ENCODE measurements at places on chromosomes 6 and 20.

- DNase-seq = no peak
Observed at GRCh38 chr20:35134880-35135279, 12.3 kb downstream of the EDEM2 start.

DNA sequence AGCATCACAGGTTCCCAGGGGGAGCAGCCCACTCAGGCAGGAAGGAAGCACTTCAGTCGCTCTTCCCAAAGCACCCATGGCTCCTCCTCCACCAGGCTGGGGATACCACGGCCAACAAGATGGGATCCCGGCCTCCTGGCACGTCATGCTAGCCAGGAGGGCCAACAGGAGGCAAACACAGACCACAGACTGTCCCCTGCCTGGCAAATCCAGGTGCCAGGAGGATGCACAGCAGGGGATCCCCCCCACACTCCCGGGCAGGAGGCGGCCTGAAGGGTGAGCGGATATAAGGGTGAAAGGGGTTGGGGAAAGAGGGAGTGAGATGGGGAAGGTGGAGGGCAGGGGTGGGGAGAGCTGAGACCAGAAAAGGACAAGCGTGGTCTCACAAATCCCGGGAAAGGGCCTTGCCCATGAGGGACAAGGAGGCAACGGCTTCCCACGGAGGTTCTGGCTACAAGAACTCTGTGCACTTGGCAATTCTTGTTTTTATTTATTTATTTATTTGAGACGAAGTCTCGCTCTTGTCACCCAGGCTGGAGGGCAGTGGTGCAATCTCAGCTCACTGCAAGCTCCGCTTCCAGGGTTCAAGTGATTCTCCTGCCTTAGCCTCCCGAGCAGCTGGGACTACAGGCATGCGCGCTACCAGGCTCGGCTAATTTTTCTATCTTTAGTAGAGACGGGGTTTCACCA lies 7.2 kb downstream of the PXDC1 start:
- DNase-seq = peak; percentile 51

- DNase-seq = peak; percentile 7
Observed at GRCh38 chr6:151807513-151808370, at the start of gene ESR1. Gene ESR1 (plus strand): TSS chr6:151807682. CDS start chr6:151807913, 231 bp downstream.

GRCh38 chr20:45039475-45039820 lies 61.5 kb downstream of the KCNS1 start:
- DNase-seq = no peak

GRCh38 chr6:88749849-88750248 lies 213.6 kb downstream of the RNGTT start:
- DNase-seq = peak; percentile 9

- DNase-seq = no peak
Observed at GRCh38 chr6:11232770-11233626, 530 bp upstream of the NEDD9 start.

DNA sequence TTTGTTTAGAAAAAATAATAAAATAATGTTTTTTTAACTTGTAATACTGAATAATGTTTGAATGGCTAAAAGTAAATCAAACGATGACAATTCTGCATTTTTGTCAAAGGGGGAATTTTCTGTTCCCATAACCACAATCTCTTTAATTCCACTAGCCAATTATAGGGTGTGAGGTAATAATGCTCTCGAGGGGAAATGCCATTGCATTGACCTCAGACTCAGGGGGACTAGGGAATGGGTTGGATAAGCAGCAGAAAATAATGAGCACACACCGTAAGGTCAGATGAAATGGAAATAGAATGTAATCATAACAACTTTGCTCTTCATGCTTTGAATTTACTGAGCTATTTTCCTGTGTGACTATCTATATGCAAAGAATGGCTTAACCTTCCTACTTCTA lies 584.7 kb downstream of the RFPL4B start:
- DNase-seq = peak; percentile 71

DNA sequence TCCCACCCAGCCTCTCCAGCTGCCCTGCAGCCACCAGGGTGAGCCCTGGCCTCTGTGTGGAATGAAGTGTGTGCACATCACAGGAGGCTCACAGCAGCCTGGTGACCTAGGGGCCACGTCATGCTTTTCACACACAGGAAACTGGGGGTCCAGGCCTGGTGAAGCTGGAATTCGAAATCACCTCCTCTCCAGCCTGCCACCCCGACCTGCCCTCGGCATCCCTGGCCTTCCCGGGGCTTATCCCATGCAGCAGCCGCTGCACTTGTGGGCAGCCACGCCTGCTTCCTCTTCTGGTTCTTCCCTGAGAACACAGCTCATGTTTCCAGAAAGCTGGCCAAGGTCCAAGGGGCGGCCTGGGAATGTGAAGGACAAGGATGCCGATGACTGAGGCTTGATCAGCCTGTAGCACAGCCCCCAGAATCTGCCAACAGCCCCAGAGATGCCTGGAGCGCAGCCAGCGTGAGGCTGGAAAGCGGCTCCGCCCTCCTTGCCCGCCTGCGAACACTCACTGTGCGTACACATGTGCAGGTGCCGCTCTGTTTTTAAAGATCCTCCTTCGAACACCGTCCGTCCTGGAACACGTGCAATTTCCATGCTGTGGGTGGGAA lies 4.2 kb upstream of the NTSR1 start:
- peak; percentile 82 for DNase-seq

DNA sequence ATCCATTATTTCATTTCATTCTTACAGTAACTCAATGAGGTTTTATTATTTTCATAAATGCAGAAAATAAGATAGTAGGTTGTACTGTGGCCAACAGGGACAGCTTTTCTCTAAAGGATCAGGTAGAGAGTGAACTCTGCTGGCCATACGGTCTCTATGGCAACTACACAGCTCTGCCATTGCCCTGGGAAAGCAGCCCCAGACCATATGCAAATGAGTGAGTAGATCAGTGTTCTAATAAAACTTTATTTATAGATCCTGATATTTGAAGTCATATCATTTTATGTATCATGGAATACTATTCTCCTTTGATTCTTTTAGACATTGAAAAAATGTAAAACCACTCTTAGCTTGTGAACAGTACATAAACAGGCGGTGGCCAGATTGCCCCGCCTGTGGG lies 192.5 kb upstream of the RREB1 start:
- no peak for DNase-seq

GRCh38 chr6:27679308-27679963 lies 206.5 kb upstream of the ZNF184 start:
- no peak for DNase-seq

GRCh38 chr6:147099974-147100373 lies 104.2 kb upstream of the STXBP5 start:
- no peak for DNase-seq

GRCh38 chr6:74733830-74734620 lies 471.8 kb downstream of the COL12A1 start:
- no peak for DNase-seq

GRCh38 chr6:89527634-89528033 lies 94.7 kb downstream of the ANKRD6 start:
- DNase-seq = no peak

All from A673 (cell line).